ENCODE measurements at places on chromosomes 4 and X.
A peak's percentile ranks its signal among the peaks of the same experiment; 100 is the strongest.

DNA sequence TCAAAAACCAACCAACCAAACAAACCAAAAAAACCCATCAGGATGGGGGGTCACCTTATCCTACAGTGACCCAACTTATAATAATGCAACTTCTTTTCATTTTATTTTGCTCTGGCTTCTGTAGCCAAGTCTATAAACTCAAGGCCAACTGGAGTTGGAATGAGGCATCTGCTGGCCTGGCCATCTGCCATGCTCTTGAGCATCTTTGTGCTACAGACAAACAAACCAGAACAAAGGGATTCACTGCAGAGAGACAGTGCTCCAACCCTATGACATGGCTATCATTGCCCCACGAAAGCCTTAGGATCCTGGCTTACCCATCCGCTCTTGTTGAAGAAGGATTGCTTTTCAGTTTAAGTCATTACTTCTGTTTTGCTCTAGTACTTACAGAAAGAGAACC lies 49.2 kb upstream of the SCRG1 start:
- no peak for DNase-seq

DNA sequence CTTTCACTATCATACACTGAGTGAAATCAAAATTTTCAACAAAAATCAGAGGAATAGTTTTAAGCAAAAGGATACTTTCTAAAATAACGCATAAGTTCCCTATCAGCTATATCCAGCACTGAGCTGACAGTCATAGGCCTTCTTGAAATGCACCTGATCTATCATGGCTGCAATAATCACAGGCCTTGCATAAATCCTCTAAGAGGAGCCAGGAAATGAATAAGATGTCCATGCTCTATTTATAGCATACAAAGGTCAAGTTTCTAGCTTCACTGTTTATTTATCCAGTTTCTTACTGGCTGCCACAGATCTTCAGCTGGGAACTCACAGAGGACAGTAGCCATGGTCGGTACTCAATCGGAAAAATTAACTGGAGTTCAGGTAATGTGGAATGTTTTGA lies 235.9 kb upstream of the DMD start:
- DNase-seq = no peak

GRCh38 chrX:153681175-153681574 lies 6.6 kb upstream of the SLC6A8 start:
- no peak for DNase-seq

DNA sequence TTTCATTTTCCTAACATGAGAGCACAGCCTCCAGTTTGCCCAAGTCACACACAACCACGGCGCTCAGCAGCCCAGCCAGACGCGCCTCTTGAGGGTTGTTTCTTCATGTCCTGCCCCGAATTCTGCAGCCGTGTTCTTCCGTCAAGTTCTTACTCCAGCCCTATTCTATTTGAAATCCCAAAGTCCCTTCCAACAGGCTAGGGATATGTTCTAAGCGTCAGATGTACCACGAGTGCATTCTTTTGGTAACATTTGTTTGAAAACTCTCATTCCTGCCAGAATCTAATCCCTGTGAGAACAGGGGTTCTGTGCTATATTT lies 23.1 kb downstream of the ACSL1 start:
- DNase-seq = no peak

DNA sequence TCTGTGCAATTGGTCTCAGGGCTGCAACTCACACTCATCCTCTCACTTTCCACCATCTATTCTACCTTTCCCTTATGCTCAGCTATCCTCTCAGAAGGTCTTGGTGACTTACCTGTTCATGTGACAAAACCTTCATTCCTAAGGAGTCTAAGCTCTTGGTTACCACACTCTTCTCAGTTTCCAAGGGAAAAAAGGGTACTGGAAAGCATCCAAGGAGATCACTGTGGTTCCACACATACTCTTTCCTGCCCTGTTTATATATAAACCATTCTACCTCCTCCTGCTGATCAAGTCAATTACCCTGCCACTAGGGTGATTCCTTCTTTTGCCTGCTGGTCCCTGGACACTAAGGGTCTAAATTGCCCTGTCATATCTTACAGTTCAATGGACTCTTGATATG lies 57.2 kb upstream of the MAML3 start:
- DNase-seq = no peak

DNA sequence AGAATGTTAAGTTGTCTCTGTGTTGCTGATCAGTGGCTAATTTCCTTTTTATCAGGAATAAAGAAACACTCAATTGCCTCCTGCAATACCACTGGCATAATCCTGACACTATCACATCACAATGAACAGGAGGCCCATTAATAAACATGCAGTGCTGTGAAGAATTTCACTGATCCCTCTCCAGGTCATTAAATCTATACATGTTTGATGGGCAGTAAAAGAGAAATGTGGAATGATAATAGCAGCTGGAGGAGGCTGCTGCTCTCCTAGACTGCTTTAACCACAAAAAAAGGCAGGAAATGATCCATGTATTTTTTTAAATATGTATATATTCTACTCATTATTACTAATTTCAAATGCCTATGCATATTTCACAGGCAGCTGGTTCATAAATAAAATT lies 202.1 kb downstream of the CENPC start:
- no peak for DNase-seq

DNA sequence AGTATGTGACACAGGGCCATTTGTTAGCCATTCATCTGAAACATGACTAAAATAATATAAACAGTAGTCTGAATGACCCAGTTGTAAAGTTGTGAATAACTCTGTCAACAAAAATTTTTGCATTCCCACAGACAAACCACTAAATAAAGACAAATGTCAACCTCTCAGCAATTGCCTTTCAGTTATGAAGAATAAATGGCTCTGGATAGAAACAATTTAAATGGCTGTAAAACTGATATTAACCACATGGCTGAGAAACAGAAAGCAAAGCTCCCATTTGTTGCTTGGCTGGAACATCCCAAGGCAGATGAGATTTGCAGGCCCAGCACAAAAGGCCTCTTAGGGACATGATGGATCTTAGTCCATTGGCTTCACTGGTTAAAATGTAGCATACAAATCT lies 296.3 kb downstream of the GALNTL6 start:
- no peak for DNase-seq

DNA sequence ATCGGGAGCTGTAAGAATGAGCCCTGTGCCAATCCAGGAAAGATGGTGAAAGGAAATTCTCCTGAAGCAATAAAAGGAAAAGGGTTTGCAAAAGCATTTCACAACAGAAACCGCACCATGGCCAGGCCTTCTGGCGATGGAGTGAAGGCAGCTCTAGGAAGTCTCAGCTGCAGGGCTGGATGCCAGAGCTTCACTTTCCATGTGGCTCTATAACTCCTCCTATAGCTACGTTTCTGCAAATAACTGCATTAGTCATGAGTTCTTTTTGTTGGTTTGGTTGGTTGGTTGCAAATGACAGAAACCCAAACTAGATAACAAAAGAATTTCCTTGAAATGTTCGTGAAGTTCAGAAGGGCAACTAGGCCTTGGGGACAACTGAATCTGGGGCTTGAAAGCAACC lies 84.6 kb downstream of the RELL1 start:
- peak; percentile 18 for DNase-seq

GRCh38 chrX:139803224-139803623 lies 95.3 kb upstream of the MCF2 start:
- no peak for DNase-seq

GRCh38 chrX:115940888-115941332 lies 229.6 kb upstream of the AGTR2 start:
- peak; percentile 83 for DNase-seq

DNA sequence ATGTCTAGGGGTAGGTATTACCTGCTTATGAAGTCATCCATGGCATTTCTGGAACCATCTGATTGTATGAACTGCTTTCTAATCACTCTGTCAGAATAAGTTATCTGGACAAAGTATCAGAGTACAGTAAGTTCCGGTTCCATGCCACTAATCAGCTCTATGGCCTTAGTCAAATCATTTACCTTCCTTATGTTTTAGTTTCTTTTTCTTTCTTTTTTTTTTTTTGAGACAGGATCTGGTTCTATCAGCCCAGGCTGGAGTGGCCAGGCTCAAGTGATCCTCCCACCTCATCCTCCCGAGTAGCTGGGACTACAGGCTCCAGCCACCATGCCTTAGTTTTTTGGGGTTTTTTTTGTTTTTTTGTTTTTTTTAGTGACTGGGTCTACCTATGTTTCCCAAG lies 11.5 kb downstream of the XIAP start:
- no peak for DNase-seq

GRCh38 chrX:46716796-46717195 lies 42.1 kb downstream of the SLC9A7 start:
- no peak for DNase-seq

GRCh38 chr4:152927737-152928136 lies 8.4 kb upstream of the FHDC1 start:
- no peak for DNase-seq

DNA sequence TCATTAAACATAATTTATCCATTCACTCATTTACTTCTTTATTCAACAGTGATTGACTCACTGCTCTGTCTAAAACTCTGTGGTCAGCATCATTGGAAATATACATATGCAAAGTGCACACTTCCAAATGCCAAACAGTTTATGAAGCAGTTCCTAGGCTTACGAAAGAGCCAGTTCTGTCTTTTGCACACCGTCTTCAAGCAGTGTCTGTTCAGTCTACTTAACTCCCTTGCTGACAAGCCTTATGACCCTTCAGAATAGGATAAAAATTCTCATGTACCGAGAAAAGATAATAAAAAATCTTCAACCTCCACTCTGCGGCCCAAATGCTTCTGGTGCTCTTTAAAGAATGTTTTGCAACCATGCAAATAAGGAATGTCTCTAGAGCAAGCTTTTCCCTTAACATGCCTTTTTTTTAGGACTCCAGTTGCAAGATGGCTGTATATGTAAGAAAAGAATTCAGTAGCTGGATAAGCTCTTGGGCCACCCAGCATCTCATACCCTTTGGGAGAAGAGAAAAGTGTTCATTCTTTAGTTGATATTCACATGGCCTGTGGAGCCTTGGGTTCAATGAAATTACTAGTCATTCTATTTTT lies 1037.0 kb upstream of the SLIT2 start:
- DNase-seq = no peak

DNA sequence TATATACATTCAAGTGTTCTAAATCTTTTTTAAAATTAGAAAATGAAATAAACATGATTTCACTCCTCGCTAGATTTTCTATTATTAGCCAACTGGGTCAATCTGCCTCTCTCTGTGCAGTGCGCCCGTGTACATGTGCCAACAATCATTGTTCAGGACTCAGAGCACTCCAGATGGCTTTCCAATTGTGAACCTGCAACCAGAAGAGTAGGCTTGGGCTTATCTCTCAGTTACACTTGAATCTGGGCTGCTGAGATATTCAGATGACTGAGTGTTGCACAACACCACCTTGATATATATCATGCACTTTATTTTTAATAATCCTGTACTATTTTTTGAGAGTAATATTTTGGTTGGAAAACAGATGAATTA lies 184.0 kb upstream of the FSTL5 start:
- no peak for DNase-seq

GRCh38 chrX:455199-455598 lies 68.5 kb upstream of the PPP2R3B start:
- DNase-seq = no peak

DNA sequence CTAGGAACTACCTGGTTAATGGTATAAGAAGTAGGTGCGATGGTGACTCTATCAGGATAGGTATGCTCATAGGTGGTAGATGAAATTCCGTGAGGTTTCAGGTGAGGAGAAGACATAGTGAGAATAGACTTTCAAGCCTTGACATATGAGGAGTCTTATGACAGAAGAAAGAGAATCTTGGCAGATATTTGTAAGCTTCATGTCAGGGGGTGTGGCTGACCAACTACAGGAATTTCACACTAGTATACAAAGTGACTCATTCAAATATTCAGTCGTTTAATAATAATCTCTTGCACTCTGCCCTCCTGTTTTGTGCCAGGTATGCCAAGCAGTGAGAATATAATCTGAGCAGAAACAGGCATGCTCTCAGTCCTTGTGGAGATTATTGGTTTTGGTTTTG lies 22.8 kb downstream of the PACRGL start:
- no peak for DNase-seq

GRCh38 chrX:27186671-27187070 lies 276.5 kb downstream of the PPP4R3C start:
- DNase-seq = peak; percentile 13

- no peak for DNase-seq
These were observed 6.5 kb downstream of the TBC1D14 start for GRCh38 chr4:6916069-6916586.

GRCh38 chrX:44299177-44299576 lies 44.3 kb downstream of the EFHC2 start:
- no peak for DNase-seq

- no peak for DNase-seq
These were observed 1.5 kb downstream of the P2RY8 start for GRCh38 chrX:1535241-1536041.

- DNase-seq = no peak
These were observed 52.8 kb upstream of the CCDC149 start for GRCh38 chr4:24965627-24966026.

DNA sequence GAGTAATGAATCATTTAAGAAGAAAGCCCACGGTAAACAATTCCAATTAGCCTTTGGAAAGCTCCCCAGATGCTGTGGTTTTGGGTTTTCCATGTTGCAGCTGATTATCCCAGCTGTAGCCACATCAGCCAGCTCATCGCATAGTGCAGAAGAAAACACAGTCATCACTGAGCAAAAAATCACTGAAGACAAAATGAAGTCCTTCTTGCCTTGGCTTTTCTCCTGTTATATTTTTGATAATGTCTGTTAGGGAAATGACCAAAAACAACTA lies 193.0 kb upstream of the C1QTNF7 start:
- DNase-seq = no peak

DNA sequence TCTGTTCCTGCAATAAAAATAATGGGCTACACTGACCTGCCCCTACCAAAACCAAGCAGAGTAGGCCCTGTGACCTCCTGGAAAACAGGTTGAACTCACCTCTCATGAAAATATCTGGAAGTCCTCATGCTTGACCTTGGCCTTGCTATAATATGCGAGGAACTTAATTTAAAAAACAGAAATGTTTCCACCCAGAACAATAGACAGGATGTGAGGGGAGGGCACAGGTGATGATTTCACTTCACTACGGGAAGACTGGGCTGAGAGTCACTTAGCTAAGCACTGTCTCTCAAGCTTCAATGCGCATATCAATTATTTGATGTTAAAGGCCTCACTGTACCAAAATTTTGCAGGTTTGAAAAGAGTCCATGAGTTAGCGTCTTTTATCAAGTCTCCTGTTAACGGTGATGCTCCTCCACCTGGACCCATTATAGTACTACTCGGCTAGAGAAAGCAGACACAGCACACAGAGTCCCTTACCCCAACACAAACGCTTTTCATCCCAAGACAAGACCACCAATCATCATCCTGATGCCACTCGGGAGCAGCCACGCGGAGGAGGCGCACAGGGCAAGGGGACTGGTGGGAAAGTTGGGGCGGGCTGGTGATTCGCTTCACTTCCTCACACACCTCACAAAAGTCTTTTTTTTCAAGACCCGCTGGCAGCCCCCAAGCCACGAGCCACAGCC lies 25.9 kb downstream of the ZNF721 start:
- DNase-seq = no peak

DNA sequence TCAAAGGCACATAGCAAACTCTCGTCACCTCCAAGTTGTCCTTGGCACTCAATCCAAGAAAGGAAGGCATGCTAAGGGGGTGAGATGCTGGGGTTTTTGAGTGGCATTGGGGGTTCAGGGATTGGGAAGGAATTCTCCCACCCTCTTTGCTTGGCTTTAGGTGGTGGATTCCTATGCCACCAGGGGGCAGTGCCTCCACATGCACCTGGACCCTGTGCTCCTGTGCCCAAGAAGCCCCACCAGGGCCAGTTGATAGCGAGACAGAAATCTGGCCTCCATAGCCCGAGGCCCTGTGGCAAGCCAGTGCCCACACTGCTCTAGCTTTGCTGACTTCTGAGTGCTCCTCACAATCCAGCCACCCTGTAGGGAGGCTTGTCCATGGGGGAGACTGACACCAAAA lies 2.0 kb upstream of the FATE1 start:
- peak; percentile 0 for DNase-seq

Data from HepG2 (cell line).